CD4-positive, alpha-beta T cell treated with Interleukin-21 for 1 hour (primary cell): ENCODE measurements at places on chromosomes 4 and X.

- peak; percentile 72 for DNase-seq
These were observed 4.5 kb upstream of the SETD7 start for GRCh38 chr4:139560406-139561104.

DNA sequence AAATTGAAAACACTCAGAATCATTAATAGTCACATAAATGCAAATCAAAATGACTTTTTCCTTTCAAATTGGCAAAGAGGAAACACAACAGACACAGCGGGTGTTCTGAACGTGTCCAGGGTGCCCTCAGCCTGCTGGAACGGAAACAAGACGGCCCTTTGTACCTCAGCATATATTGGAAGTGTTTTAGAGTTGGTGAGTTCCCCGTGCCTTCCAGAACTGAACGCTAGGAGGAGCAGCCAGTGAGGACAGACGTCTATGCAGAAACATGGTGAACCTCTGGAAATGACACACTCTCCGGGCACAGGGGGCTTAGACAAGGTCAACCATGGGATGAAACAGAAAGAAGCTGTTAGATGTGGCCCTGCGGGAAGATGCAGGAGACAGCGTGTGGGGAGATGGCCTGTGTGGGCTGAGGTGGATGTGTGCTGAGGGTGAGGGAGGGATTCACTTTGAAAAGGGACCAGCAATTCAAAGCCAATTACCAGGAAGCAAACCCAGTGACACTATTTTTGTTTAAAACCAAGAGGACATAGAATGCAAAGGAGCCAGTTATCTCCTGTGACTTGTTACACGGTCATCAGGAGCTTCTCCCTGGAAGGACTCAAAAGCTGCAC is 40.4 kb downstream of the RNF212 start:
- DNase-seq, result peak; percentile 56

DNA sequence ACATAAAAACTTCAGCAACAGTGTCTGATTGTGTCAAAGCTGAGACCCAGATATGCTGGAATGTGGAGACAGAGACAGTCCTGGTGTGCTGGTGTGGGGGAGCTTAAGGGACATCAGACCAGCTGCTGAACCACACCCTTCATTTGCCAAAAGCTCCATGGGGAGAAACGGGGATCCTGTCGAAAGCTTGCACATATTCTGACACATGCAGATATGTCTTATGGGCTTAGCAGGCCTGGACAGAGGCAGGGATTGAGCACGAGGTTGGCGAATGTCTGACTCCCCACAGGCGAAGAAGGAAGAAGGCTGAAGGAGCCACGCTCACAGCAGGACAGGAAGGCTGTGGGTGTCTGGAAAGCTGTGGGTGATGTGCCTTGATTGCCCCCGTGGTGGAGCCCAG is 72.1 kb upstream of the ACSL1 start:
- DNase-seq, result no peak

- no peak for DNase-seq
These were observed 514.4 kb downstream of the RPA4 start for GRCh38 chrX:97398030-97398551.

DNA sequence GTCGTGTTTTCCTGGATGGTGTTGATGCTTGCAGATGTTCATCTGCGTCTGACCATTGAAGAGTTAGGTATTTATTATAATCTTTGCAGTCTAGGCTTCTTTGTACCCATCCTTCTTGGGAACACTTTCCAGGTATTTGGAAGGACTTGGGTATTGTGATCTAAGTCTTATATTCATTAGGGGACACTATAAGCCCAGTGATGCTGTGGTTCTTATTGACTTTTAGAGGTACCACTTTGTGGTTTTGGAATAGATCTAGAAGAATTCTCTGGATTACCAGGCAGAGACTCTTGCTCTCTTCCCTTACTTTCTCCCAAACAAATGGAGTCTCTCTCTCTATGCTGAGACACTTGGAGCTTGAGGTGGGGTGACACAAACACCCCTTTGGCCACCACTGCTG is 41.6 kb downstream of the AFM start:
- no peak for DNase-seq

- no peak for DNase-seq
These were observed 130.6 kb upstream of the FAM9C start for GRCh38 chrX:13175056-13175455.

DNA sequence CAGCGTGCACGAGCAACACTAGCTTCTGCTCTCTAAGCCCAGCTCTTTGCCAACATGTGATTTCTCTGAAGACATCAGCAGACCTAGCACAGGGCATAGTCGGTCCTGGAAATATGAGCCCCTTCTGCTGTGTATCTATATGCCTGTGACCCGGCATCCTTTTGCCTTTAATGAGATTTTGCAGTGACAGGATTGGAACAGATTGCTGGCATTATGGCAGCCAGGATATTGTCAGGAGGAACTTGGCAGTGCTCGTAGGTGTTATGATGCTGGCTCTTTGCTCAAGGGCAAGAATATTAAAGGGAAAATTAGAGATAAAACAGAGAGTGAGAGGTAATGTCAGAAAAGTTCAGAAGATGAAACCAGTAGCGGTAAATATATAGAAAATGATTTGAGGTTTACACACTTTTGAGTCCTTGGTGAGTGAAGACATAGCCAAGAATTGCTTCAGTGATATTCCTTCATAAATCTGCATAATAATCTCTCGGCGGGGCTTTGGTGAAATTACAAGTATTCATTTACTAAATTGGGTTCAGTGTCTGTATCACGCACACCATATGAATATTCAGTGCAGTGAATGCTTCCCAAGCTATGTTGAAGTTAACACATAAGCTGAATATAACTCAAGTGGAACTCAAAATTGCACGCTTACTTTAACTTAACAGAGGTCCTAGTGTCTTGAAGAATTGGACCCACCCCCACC is 502.1 kb upstream of the NR3C2 start:
- DNase-seq, result no peak

GRCh38 chr4:13705521-13706041 is 78.1 kb upstream of the BOD1L1 start:
- no peak for DNase-seq

DNA sequence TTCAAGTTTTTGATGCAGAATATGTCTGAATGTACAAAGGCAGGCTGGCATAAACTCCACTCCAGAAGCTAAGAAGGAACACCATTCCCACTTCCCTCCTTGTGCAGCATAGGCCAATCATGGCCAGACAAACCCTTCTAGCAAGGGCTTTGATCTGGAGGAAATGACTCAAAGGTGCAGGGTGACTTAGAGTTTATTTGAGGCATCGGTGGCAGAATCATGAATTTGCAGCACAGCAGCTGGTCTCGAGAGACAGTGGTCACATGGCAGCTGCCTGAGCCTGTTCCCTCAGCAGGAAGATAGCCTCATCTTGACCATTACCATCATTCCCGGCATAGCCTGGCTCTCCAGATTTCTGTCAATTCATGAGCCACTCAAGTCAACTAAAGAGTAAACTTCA is 154.5 kb downstream of the ATP10D start:
- no peak for DNase-seq

DNA sequence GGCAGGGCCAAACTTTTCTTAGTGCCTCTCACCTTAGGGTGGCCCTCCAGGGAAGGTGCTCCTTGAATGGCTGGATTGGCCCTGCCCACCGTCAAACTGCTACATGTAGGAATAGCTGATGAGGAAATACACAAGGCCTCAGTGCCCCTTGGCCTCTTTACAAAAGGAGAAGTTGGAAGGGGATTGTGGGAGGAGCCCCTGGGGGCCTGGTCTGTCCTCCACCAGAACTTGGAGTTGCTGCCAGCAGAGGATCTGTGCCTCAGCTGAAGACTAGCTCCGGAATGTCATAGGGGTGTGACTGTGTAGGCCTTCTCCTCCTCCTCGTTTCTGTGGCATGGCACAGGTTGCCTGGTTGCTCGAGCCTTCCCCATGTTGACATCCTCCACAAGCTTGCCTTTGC is 142.7 kb downstream of the AMMECR1 start:
- DNase-seq, result no peak

DNA sequence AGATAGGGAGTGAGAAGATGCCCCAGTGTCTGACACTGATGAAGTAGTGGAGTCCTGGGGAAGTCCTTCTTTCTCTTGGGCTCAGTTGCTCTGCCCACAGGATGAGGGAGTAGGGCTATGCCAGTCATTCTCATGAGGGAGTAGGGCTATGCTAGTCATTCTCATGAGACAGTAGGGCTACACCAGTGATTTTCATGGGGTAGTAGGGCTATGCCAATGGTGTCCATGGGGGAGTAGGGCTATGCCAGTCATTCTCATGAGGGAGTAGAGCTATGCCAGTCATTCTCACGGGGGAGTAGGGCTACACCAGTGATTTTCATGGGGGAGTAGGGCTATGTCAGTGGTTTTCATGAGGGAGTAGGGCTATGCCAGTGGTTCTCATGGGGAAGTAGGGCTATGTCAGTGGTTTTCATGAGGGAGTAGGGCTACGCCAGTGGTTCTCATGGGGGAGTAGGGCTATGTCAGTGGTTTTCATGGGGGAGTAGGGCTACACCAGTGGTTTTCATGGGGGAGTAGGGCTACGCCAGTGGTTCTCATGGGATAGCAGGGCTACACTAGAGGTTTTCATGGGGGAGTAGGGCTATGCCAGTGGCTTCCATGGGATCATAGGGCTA is 43.3 kb upstream of the SOD3 start:
- no peak for DNase-seq

DNA sequence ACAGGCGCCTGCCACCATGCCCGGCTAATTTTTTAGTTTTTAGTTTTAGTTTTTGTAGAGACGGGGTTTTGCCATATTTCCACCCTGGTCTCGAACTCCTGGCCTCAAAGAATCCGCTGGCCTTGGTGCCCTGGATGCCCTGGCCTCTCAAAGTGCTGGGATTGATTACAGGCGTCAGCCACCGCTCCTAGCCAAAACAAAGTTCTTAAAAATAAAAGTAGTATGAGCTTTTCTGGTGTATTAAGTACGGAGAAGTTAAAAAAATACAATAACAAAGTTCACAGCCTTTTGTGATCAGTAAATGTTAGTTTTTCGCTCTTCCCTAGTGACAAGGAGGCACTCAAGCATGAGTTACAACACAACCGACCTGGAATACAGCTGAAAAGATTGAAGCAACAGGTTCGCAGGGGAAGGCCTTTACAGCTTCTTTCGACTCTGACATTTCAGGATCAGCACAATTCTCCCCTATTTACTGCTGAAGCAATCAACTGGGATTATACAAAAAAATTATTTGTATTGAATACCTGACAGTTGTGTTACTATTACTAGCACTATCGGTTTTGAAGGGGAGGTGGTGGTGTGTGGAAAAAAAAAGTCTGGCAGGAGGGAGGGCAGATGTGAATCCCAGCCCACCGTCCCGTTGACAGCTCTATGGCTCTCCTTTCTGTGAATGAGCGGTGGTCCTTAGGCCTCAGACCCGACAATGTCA is 893 bp upstream of the METAP1 start:
- DNase-seq, result no peak

- no peak for DNase-seq
These were observed 70.1 kb downstream of the SPANXN4 start for GRCh38 chrX:143095816-143096215.

DNA sequence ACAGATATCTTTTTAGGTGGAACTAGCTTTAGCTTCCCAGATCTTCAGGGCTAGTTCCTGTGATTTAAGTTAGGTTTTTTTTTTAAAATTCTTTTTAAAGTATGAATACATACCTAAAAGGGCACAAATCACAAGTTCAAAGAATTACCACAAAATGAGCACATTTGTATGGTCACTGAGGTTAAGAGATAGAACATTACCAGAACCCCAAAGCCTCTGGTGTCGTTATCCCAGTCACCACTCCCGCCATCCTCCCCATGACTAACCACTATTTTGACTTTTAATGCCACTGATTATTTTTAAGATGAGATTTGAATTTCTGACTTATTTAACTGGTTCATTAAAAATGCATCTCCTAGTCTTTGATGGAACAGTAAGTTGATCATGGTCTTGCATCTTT is 5.4 kb downstream of the PGK1 start:
- no peak for DNase-seq

- DNase-seq, result no peak
These were observed 75.3 kb downstream of the METTL14 start for GRCh38 chr4:118760493-118760892.

DNA sequence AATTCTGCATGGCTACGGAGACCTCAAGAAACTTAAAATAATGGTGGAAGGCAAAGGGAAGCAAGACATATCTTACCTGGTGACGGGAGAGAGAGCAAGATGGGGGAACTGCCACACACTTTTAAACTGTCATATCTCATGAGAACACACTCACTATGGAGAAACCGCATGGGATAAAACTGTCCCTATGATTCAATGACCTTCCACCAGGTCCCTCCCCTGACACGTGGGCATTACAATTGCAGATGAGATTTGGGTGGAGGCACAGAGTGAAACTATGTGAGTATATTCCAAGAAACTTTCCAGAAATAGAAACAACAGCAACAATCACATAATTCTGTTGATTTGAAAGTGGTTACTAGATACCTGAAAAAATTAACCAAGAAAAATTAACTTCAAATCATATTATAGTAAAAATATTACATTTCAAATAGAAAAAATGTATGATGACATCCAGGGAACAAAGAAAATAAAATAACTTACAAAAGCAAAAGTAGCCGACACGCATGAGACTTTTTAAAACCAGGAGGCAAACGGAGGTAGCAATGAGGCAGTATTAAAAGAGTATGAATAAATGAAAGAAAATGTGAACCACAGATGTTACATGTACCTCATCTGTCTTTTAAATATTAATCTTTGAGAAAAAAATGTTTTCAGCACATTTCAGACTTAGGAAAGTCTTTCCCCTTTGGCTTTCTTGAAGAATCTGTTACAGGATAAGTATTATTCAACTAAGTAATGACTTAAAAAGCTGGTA is 879.5 kb downstream of the TECRL start:
- no peak for DNase-seq

- no peak for DNase-seq
These were observed 669.8 kb downstream of the IQCM start for GRCh38 chr4:149145803-149146202.

DNA sequence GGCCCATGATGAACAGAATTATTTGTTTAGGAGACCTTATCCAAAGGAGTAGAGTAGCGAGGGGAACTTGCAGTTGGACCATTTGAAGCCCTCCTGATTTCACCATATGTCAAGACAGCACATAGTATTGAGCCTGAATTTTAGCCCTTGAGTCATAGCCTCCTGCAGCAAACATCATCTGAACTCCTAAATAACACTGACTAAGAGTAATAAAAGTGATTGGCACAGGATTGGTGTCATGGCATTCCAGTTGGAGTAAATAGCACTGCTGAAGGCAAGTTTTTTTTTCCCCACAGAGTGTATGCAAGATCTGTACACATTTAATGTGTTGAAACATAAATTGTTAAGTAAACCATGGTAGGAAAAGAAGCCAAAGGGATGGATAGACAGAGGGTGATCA is 89.0 kb downstream of the COMMD8 start:
- DNase-seq, result no peak

DNA sequence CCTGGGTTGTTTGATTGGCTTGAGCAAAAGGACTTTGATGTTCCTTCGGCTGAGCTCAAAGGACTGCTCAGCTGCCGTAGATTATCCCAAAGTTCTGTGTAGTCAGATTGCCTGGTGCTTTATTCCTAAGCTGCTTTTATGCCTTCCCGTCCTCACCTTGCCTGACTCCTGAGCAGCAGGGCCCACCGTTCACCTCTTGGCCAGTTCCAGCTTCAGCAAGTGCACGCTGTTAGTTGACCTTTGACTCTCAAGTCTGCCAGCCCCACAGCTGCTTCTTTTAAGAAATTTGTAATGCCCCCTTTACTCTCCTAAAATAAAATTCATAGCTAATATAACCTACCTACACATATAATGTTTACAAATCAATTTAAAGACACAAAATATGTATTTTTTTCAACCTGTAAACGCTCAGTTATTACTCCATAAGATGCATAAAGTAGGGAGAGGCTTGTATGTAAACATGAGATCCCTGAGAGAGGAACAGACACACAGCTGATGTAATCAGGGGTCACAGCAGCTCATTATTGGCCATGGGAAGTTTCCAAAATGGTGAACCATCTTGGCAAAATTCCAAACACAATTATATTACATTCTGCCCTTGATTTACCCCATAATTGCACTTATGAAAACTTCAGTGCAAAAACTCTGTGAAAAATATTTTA is 28.6 kb downstream of the UCHL1 start:
- no peak for DNase-seq
